ENCODE measurements at places on chromosomes 4 and X.
A peak's percentile ranks its signal among the peaks of the same experiment; 100 is the strongest.

DNA sequence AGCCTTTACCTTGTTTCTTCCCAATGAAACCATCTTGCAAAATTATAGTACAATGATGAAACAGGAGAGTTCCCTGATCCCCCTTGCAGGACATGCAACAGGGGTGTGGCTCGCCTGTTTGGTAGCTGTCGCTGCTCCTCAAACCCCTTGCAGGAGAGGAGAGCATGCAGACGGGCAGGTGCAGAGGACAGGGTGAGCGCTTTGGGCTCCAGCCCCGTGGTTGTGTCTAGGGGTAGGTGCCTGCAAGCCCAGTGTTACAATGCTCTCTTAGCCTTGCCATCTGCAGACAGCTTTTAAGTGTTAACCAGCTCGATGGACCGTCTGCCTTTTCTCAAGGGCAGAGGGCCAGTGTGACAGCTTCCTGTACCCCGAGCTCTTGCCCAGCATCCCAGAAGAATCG, 102.0 kb downstream of the TAB3 start:
- no peaks in the 10 kb centered on the region for H3K27me3 ChIP-seq
- H3K27ac ChIP-seq: no peak overlapping the region
- H3K4me1 ChIP-seq: no peaks in the 10 kb centered on the region

GRCh38 chr4:70624226-70624793, 4.2 kb upstream of the ENAM start:
- DNase-seq: no peak
- no peaks in the 10 kb centered on the region for H3K27me3 ChIP-seq
- no peak overlapping the region for H3K4me3 ChIP-seq
- H3K4me1 ChIP-seq: no peaks in the 10 kb centered on the region

DNA sequence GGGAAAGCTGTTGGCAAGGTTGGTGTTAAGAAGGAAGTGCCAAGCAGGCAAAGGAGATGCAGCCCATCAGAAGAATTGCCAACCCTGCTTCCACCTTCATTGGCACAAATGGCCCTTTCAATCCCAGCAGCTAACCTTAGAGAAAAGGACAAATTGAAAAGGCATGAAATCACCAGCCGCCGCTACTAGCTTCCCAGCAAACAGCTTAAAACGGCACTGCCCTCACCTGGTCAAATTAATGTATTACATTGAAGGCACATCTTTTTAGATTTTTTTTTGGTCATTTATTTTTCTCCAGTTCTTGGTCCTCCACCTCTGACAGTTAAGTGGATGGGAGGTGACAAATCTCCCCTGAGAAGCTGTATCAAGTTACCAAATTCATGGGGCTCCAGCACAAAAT, 51.0 kb upstream of the NHSL2 start:
- peaks cover 50% of the 10 kb centered on the region for H3K27me3 ChIP-seq
- no peaks in the 10 kb centered on the region for H3K36me3 ChIP-seq
- H3K4me1 ChIP-seq: no peaks in the 10 kb centered on the region
- no peak overlapping the region for H3K27ac ChIP-seq
- DNase-seq: peak; percentile 3

- no peak overlapping the region for H3K4me3 ChIP-seq
- no peaks in the 10 kb centered on the region for H3K27me3 ChIP-seq
- peak; percentile 10 for DNase-seq
- no peak overlapping the region for H3K27ac ChIP-seq
Observed at GRCh38 chrX:97685753-97686152, 802.0 kb downstream of the RPA4 start.

- H3K36me3 ChIP-seq: no peaks in the 10 kb centered on the region
- no peaks in the 10 kb centered on the region for H3K27me3 ChIP-seq
- no peak overlapping the region for H3K4me3 ChIP-seq
- no peak overlapping the region for H3K27ac ChIP-seq
- no peaks in the 10 kb centered on the region for H3K4me1 ChIP-seq
Observed at GRCh38 chr4:34854451-34854850, 1389.9 kb downstream of the ARAP2 start.

- no peaks in the 10 kb centered on the region for H3K36me3 ChIP-seq
- no peak for DNase-seq
- H3K4me1 ChIP-seq: no peaks in the 10 kb centered on the region
- no peaks in the 10 kb centered on the region for H3K27me3 ChIP-seq
Observed at GRCh38 chr4:61872983-61873382, 672.9 kb downstream of the ADGRL3 start.

- no peaks in the 10 kb centered on the region for H3K27me3 ChIP-seq
- H3K4me3 ChIP-seq: no peak overlapping the region
- no peaks in the 10 kb centered on the region for H3K36me3 ChIP-seq
Observed at GRCh38 chrX:9888953-9889470, 78.1 kb upstream of the CLDN34 start.

DNA sequence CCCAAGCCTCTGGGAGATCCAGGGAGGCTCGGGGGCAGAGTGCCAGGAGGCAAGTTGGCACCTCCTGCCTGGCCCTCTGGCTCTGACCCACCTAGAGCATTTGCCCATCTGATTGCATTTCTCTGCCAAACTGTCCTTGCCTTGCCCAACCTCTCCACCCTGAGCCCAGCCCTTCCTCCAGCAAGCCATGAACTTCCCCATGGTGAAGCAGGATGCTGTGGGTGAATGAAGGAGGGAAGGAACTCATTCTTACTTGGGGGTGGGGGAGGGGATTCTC, 9.3 kb upstream of the CNGA2 start:
- no peaks in the 10 kb centered on the region for H3K4me1 ChIP-seq
- no peak overlapping the region for H3K4me3 ChIP-seq
- no peaks in the 10 kb centered on the region for H3K27me3 ChIP-seq
- no peak overlapping the region for H3K27ac ChIP-seq
- no peak for DNase-seq

DNA sequence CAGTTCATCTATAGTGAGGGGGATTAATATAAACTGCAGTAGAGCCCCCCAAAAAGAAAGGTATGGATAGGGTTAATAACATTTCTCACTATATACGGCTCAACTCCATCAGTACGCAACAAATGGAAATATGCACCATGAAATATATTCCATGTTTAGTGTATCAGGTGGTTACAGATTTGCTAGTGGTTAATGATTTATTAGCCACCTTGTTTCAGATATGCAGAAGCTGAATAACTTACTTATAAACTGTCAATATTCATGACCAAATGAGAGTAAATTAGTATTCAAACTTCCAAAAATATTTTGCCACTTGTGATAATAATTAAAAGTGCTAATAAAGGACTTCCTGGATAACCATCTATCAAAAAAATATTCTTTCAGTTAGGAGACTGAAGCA, 14.8 kb downstream of the AMTN start:
- no peak overlapping the region for H3K4me3 ChIP-seq
- H3K27me3 ChIP-seq: no peaks in the 10 kb centered on the region
- H3K36me3 ChIP-seq: no peaks in the 10 kb centered on the region
- H3K27ac ChIP-seq: no peak overlapping the region

Measured in osteoblast (primary cell).